ENCODE measurements at places on chromosomes 1 and 21. TPM values are rescaled to one million over a fixed set of nuclear protein-coding genes. Genes with fewer than 3 reads are reported as not detected.
A peak's percentile ranks its signal among the peaks of the same experiment; 100 is the strongest.

GRCh38 chr1:164699815-164700491, 141.0 kb downstream of the PBX1 start:
- no peak for DNase-seq

- DNase-seq = no peak
Measured at GRCh38 chr1:220123889-220124288, 30.0 kb downstream of the IARS2 start.

DNA sequence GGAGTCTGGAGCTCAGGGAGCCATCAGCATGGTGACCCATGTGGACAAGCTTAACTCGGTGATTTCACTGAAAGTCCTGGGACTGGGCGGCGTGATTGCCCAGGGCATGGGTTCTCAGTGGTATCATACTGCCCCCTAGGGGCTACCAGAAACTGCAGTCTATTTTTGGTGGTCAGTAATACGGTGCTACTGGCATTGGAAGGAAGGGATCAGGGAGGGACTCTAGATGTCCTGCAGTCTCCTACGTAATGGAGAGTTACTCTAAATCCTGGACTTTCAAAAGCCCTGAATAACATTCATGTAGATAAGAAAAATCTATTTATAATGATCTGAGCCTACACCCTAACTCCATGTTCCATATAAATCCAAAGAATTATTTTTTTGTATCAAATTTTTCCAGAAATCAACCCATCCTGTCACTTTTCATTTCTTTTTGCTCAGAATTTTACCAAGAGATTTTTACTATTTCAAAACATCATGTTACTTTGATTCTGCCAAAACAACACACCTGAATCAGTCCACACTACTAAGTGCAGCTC, 37.3 kb downstream of the PABPC4 start:
- DNase-seq = peak; percentile 73

DNA sequence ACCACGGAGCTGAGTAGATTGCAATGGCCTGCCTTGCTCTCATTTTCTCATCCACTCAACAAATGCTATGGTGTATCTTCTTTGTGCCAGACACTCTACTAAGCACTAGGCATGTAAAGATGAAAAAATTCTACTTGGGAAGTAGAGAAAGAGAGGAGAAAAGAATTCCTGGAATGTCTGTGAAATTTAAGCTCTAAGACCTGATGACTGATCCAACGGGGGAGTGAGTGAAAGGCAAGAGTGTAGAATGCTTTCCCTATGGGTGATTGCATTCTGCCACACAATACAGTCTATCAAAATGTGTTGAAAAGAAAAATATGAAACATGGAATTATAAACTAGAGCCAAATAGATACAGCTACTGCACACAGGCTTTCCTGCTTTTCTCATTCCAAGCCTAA, 82.3 kb downstream of the CYYR1 start:
- DNase-seq = no peak

GRCh38 chr1:22317920-22318243, 133.8 kb upstream of the ZBTB40 start:
- DNase-seq = no peak

DNA sequence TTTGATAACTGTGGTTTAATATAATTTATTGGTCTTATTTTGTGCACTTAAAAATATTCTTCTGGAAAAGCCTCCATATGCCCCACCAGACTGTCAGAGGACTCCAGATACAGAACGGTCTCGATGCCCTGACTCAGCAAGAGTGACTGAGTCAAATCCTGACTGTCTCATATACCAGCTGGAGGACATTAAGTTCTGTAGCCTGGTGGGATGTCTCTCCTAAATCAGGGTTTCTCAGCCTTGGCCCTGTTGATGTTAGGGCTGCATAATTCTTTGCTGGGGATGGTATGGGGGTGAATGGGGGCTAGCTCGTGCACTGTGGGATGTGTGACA, 67.7 kb upstream of the TLR5 start:
- no peak for DNase-seq

- DNase-seq = no peak
Measured at GRCh38 chr1:54980528-54981241, at the start of gene TMEM61. Gene TMEM61 (plus strand): TSS chr1:54980628. CDS start chr1:54981066, 438 bp downstream.

DNA sequence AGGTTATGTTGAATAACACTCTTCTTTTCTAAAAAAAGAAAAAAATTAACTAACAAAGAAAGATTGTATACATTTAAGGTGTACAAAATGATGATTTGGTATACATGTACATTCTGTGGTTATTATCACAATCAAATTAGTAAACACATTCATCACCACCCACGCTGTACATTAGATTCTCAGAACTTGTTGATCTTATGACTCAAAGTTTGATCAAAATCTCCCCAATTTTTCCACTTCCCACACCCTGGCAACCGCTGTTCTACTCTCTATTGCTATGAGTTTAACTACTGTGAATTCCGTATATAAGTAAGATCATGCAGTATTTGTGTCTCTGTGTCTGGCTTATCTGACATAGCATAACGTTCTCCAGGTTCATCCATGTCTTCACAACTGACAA, 469.5 kb upstream of the CHRM3 start:
- DNase-seq = no peak

DNA sequence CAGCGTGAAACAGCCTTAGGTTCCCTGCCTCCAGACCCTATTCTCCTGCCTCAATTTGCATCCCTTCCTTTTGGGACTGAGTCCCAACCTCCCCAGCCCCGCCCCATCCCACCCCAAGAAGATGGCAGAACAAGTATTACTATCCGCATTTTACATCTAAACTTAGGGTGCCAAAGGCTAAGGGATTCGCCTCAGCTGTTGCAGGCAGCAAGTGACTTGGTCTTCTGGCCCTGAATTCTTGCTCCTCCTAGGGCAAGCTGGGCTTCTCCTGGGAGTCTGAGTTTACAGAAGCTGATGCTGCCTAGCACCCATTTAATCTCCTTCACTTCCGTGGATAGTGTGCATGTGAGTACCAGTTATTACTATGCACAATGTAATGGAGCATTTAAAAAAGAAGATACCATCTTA, 161.3 kb upstream of the NR5A2 start:
- DNase-seq = no peak

GRCh38 chr1:168504064-168504837, 39.5 kb downstream of the XCL2 start:
- no peak for DNase-seq

The PYHIN1 gene
- 3.9 TPM for total RNA-seq

The FALEC gene
- total RNA-seq = not detected

The ESRRG gene
- total RNA-seq = 25.3 TPM

DNA sequence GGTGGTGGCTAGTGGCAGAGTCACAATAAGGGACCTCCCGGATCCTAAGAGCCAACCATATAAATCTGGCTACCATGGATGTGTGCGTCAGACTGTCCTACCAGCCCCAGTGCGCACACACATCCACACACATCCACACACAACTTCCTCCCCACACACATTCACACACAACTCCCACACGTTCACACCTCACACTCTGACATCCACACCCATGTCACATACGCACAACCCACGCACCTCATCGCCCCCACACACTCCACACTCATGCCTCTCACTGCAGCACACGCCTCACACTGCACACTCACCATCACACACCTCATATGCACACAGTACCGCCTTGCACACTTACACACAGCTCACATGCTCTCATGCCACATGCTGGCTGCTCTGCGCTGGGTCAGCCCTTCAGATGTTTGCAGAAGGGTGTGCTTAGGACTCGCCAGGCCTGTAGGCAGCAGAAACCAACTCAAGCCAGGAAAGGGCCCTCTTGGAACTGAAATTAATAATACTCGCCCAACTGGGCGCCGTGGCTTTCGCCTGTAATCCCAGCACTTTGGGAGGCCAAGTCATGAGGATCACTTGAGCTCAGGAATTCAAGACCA, 3.0 kb downstream of the LDLRAD2 start:
- no peak for DNase-seq

- no peak for DNase-seq
Measured at GRCh38 chr1:80417671-80418070, 1383.1 kb upstream of the ADGRL2 start.

The PAQR6 gene
- total RNA-seq = 4.2 TPM

The CELA3A gene
- not detected for total RNA-seq

DNA sequence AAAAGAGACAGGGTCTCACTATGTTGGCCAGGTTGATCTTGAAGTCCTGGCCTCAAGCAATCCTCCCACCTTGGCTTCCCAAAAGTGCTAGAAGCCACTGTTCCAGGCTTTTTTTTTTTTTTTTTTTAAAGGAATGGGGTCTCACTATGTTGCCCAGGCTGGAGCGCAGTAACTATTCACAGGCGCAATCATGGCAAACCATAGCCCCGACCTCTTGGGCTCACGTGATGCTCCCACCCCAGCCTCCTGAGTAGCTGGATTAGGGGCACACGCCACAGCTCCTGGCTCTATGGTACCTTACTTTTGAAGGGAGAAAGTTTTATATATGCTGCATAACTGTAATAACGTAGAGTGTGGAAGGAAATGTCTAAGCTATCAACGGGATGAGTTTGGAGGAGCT, 5.7 kb upstream of the ATP13A2 start:
- DNase-seq = no peak

The TEX38 gene
- total RNA-seq = 0.35 TPM

DNA sequence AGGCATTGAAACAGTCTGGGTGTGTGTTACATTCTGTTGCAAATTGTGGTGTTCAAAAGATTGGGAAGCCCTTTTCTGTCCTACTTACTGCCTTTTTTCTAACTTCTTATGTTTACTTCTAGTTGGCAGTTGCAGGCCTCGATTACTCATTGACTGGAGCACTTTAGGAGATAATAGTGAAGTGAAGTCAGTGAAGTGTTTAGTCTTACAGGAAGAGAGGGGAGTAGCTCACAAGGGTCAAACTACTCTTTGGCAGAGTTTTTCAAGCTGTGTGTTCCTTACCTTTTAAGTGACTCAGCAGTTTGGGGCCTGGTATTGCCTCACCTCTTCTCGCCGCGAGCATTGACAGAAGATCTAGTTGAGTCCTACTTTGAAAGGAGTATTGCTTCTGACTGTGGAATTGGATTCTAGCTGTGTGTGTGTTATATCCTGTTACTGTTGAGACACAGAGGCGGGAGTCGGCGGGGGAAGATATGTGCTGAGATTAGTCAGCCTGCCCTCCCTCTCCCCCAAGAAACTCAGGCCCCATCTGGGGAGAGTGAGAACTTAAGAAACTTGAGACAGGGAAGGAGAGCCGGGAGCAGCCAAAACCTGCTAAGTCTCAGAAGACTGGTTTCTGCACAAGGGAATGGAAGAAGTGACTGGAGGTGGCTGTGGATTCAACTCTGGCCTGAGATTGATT, 19.3 kb downstream of the AHCYL1 start:
- peak; percentile 87 for DNase-seq

- DNase-seq = peak; percentile 84
Measured at GRCh38 chr1:91885213-91885715, 687 bp downstream of the TGFBR3 start.

DNA sequence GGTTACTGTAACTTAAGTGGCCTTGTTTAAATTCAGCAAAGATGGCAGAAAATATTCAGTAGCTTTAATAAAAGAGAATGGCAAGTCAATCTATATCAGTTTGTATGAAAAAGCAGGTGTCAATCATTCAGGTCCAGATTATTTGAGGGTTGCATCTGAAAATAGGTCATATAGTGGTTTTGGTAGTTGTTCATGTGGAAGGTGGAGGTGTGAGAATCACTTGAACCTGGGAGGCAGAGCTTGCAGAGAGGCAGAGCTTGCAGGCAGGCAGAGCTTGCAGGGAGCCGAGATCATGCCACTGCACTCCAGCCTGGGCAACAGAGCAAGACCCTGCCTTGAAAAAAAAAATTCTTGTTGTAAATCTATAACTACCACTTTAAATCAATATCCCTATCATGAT, 88.6 kb downstream of the ZSWIM5 start:
- no peak for DNase-seq

GRCh38 chr1:7290971-7291970, 479.8 kb upstream of the VAMP3 start:
- no peak for DNase-seq

DNA sequence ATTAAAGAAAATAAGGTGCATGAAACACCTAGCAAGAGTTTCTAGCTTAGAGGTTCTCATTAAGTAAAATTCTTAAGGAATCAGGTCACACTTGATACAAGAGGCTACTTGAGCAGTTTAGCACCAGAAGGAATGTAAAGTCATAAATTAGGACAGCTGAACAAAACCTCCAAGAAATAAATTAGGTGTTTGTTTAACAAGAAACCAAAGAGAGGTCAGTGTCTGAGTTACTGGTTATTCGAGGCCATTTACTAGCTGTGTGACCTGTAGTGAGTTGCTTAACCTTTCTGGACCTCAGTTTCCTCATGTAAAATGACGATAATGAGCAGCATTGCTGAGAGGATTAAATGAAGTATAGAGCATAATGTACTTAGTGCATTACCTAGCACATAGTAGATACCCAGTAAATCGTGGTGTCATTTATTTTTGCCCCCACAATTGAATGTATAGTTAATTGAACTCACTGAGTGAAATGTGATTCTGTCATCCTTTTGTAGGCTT, 908 bp upstream of the ELK4 start:
- peak; percentile 74 for DNase-seq

The TNFRSF8 gene
- total RNA-seq = 0.94 TPM

The DCST1 gene
- total RNA-seq = not detected

All from kidney (tissue), 22 donors.